Cardiac fibroblast (primary cell): ENCODE measurements at places on chromosomes 5 and 9.

GRCh38 chr5:178240766-178241165, 8.2 kb upstream of the PHYKPL start:
- DNase-seq, result no peak

GRCh38 chr5:132221781-132222648, 5.6 kb downstream of the P4HA2 start:
- peak; percentile 89 for DNase-seq

GRCh38 chr5:168075387-168075786, 216.1 kb upstream of the WWC1 start:
- no peak for DNase-seq

DNA sequence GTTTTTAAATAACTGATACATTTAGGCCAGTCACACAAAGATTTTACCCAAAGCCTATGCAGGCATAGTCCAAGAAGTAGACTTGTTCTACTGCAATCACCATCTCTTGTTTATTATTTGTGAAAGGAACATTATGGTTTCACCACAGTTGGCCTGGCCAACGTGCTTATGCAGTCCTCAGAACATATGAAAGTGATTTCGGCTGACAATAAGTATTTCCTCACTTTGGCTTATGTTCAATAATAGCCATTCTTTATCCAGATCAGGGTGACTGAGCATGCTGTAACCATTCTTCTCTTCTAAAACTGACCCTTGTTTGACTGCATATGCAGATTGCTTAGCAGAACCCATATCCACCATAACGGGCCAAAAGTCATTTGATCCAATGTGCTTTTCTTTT, 76.6 kb upstream of the CCDC152 start:
- DNase-seq, result no peak

DNA sequence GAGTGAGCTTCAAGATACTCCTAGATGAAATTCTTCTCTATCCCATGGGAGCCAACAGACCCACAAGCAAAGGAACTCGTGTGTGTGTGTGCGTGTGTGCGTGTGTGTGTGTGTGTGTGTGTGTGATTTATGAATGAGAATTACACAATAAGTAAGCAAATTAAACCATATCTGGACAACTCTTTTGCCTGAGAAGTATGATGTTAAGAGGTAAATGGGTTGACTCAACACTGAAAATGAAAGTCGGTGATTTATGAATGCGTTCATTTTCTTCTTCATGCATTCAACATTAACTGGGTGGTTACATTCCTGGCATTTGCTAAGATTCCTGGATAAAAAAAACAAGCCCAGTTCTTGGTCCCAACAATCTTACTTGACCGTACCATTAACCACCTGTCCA, 171.3 kb upstream of the ZNF462 start:
- no peak for DNase-seq

GRCh38 chr5:116685931-116686330, 111.3 kb upstream of the SEMA6A start:
- DNase-seq, result no peak

- no peak for DNase-seq
These were observed 32.8 kb upstream of the POMT1 start for GRCh38 chr9:131469951-131470350.

DNA sequence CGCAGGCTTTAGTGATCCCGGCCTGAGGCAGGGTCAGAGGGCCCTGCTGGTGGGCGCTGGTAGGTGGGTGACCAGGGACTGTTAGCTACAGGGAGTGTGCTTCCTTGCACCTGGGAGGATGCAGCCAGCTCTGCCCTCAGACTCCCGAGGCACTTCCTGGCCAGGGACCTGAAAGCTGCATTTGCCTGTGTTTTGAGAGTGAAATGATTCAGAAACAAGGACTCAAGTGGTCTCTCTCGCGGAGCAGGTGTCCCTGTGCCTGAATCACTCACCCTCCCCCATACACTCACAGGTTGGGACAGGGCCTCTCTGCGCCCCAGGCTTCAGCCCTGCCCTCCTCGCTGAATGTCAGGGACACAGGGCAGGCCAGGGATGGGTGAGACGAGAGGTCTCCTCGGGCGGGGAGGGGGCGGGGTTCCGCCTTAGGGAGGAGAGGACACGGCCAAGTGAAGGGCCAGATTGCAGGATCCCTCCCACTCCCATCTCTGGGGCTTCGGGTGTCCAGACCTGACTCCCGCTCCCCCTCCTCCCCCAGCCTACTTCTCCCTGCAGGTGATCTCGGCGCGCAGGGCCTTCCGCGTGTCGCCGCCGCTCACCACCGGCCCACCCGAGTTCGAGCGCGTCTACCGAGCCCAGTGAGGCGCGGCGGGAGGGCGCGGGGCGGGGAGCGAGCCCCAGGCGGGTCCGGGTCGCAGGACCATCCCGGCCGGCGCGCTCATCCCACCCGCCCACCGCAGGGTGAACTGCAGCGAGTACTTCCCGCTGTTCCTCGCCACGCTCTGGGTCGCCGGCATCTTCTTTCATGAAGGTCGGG, 1.5 kb downstream of the LTC4S start:
- peak; percentile 11 for DNase-seq

- peak; percentile 81 for DNase-seq
These were observed 34.7 kb downstream of the ADAM19 start for GRCh38 chr5:157540707-157541446.

DNA sequence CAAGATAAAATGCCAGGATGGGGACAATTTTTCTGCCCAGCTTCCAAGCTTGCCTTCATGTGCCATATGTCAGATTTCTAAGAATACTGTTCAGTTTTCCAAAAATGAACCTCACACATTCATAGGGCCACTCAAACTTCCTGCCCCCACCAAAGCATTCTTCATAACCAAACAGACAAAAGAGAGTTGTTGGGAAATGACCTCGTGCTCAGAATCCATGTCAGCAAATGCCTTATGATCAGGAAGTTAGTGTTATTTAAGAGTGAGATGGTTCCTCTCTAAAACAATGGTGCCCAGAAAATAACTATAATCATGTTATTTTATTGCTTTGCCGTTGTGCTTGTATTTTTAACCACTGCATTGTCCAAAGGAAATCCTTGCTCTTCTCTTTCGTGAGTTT, 208.2 kb downstream of the ZNF608 start:
- peak; percentile 48 for DNase-seq

DNA sequence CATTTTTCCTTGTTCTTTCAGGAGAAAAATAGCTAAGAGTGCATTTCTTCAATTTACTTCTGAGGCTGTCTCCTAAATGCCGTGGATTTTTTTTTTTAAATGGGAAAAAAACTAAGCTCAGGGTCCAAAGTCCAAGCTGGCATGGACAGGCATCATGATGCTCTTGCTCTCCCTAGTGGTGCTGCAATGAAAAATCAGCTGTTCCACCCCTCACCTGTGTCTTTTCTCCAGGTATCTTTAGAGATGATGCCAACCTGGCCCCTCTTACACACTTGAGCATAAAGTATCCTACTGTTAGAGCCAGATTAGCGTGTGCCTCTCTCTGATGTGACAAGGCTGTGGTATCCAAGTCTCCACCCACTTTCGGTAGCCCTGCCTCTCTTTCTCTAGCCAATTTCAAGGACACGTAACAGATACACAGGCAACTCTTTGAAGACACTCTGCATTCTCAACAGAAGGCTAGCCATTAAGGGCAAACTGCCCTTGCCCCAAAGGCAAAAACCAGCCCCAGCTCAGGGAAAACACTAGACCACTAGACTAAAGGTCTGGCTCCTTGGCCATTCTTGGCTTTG, 208.8 kb downstream of the SAXO1 start:
- DNase-seq, result peak; percentile 51

- no peak for DNase-seq
These were observed 3.8 kb downstream of the AQP3 start for GRCh38 chr9:33443464-33444154.

- DNase-seq, result no peak
These were observed at the start of gene TIMD4 for GRCh38 chr5:156963125-156963524. TIMD4 (minus strand) TSS chr5:156963226; CDS start chr5:156963198, 28 bp downstream.

DNA sequence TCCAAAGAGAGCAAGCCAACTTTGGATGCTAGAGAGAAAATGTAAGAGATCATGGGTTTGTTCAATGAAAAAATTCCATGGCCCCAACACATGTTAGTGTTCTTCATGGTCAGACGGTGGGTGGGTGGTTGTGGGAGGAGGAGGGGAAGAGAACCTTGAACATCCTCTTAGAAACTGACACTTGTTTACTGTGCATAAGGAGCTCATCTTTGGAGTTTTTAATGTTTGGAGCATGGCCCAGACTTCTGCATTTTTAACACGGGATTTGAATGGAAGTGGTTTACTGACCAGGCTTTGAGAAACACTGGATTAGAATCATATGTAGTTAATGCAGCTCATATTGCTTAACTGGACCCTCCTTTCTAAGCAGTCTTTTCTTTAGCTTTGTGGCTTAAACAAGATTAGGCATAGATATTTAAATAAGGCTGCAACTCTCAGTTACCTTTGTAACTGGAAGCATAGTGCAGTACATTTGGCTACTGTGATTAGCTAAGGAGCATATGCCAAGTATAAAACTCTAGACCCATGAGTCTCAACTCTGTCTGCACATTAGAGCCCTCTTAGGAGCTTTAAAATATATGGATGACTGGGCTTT, 60.1 kb downstream of the FOCAD start:
- no peak for DNase-seq

DNA sequence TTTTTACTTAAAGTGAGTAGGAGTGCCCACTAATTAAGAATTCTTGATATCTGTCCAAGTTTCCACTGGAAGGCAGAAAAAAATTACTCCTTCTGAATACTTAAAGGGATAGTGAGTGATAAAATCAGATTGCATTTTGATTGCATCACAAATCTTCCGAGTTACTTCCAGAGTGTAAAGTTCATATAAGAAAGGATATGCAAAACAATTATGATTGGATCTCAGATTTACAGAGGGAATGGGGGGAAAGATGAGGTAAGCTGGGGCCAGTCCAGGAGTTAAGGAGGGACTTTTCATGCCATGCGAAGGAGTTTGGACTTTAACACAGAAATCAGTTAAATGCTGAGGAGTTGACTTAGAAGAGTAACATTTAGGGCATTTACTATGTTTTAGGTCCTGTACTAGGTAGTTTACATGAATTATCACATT, 9.3 kb upstream of the RNF145 start:
- DNase-seq, result peak; percentile 36

DNA sequence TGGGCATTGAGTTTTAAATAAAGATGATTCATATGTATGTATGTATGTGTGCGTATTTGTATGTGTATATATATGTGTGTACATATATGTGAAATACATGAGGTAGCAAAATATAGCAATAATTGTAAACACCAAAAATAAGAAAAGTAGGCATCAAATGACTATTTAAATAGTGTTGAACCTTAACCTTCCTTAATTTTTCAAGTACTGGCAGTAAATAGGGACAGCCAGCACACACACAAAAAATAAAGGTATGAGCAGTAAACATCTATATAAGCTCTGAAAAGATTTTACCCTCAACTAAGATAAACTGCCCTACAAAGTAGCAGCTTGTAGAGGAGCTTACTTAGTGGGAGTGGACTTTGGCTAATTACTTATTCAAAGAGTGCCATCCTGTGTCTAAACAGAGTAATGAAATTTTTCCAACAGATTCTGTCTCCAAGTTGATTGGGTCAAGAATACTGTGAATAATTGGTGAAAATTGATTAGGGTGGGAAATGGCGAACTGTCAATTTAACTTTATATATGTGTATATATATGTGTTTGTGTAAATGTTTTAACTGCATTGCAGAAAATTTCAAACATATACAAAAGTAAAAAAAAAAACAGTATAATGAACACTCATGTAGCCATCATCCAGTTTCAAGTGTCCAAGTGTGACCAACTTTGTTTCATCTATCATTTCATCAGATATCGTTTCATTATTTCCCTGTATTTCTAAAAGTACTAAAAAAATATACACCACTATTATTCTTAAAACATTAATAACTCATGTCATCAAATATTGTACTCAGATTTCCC, 2.0 kb upstream of the ADAMTS6 start:
- DNase-seq, result peak; percentile 88

DNA sequence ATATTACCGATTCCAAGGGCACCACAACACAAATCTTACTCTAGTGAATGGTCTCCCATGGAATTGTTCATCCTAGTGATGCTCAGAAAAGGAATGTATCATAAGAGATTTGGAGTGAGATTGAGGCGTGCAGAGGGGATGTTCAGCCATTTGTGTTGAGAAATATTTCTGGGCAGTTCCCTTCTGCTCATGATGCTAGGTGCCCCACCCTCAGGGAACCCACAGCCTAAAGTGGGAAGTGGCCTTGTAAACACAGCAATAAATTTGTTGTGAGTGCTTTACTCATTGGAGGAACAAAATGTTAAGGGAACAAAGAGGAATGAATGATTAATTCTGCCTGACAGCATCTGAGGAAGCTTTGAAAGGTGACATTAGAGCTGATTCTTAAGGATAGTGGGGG, 129.9 kb downstream of the TLE4 start:
- DNase-seq, result peak; percentile 20
